ENCODE measurements at places on chromosomes 12 and 14.

GRCh38 chr14:77024171-77024691 lies 4.3 kb downstream of the IRF2BPL start:
- no peak for DNase-seq

DNA sequence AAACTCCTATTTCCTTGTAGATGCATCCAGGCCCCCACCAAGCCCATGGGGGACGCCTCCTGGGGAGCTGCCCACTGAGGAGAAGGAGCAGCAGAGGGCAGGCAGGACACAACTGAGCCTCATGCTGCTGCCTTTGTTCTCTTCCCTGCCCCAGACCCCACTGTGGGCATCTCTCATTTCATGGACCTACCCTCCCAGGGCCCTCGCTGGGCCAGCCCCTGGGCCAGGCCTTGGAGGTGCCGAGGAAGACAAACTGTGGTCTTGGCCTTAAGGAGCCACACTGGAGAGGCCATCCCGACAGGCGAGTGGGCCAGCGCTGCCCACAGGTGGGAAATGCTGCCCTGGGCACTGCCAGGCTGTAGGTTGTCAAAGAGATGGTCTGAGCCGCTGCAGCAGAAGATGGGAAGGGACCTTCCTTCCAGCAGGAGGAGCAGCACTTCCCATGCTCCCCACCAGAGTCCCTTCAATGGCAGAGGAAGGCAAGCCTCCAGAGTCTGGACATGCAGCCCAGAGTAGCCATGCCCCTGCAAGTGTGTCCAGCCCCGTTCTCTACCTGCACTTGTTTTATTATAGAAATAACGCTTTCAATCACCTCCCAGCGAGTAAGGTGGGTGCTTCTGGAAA lies 147.4 kb downstream of the BCL11B start:
- DNase-seq = no peak

DNA sequence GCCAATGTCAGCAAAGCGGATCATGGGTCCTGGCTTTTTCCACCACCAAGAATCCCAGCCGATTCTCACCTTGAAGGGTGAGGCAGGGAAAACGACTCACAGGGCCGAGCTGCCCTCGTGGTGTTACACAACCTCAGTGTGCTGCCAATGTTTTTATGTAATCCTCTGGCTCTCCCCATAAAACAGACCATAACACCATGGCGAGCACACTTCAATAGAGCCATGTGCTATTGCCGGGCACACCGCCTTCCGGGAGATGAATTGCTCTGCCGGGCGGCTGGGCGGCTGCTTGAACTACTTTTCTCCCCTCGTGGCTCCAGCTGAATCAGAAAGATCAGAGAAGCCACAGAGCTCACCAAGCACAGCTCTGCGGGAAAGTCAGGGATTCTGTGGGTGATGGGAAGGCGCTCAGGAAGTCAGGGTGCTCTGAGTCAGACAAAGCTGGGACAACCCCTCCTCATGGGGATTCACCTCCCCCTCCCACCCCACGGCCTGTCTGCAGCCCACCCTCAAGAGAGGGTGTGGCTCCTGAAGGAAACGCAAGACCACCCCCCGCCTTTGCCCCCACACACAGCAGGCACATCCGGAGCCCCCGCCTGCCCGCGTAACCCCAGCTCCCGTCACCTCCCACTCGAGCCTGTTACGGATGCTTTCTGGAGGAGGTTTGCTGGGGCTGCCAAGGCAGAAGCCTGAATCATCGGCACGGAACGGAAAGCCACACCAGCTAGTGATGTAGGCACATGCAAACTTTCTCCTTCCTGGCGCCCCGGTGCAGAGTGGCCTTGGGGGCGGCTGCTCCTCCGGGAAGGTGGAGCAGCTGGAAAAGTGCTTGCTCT lies 1.8 kb downstream of the GALNT9 start:
- DNase-seq = no peak

- no peak for DNase-seq
Measured at GRCh38 chr14:93950948-93951634, 23.9 kb downstream of the FAM181A start.

- DNase-seq = no peak
Measured at GRCh38 chr14:52011523-52011922, 22.2 kb downstream of the RTRAF start.

DNA sequence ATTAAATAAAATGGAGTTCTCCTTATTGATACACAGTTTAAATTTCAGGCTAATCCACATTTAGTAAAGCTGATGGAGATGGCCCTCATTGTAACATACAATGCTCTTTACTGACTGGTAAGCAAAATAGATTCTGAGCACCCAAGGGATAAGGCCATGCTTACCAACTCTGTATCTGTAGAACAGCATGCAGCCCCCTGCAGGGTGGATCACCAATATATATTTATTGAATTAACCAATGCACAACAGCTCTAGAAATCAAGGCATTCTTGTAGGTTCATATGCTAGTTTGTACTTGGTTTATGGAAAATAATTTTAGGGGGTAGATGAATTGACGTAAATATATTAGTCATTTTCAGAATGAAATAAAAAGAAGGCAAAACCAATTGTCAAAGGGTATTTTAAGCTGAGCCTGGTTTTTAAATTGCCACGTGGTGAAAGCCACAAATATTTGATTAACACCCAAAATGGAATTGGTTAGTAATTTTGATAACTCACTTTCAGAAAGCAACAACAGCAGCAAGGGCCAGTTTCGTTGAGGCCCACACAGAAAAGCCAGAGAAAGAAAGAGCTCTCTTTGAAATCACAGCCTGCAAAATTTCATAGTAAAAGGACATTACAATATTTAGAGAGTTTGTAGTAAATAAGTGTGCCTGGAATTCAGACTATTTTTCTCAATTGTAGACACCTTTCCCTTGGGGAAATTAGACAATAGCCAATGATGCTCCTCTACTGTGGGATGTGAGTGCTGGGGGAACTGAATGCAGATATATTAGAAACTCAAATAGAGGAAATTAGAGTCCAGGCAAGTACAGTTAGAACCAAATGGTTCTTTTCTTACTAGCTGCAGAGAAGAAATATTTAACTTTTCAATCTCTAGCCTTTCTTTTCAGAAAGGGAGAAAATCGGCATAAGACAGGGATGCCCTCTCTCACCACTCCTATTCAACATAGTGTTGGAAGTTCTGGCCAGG lies 216.2 kb upstream of the ABCD2 start:
- no peak for DNase-seq

- no peak for DNase-seq
Measured at GRCh38 chr12:106629797-106630659, 47.2 kb downstream of the RFX4 start.

GRCh38 chr12:58064666-58065065 lies 123.3 kb downstream of the ATP23 start:
- no peak for DNase-seq

DNA sequence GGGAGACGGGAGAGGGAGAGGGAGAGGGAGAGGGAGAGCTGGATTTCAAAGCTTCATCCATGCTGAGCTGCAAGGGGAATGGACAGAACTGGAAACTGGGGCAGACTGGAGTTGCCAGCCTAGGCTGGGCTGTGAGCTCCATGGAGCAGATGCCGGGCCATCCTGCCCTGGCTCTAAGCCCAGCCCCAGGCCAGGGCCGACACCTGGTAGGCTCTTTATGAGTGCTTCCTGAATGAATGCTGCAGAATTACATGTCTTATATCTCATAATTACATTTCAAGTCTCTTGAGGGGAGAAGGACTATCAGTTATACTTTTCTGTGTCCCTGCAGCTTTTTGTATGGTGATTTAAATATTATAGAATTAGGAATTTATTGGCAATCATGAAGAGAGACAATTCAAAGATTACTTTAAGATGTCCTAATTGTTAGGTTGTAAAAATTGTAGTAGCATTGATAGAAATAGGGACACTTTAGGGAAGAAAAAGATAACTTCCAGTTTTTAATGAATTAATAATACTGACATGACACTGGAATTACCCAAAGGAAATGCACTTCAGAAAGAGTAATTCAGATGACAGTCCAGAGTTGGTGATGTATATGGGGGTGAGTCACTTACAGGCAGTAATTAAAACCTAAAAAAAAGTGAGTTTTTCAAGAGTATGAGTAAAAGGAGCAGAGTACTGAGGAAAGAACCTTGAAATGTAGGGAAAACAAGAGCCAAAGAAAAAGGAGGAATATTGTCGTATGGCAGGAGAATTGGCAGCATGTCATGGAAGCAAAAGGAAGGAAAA lies 29.0 kb downstream of the SCYL2 start:
- DNase-seq = no peak

DNA sequence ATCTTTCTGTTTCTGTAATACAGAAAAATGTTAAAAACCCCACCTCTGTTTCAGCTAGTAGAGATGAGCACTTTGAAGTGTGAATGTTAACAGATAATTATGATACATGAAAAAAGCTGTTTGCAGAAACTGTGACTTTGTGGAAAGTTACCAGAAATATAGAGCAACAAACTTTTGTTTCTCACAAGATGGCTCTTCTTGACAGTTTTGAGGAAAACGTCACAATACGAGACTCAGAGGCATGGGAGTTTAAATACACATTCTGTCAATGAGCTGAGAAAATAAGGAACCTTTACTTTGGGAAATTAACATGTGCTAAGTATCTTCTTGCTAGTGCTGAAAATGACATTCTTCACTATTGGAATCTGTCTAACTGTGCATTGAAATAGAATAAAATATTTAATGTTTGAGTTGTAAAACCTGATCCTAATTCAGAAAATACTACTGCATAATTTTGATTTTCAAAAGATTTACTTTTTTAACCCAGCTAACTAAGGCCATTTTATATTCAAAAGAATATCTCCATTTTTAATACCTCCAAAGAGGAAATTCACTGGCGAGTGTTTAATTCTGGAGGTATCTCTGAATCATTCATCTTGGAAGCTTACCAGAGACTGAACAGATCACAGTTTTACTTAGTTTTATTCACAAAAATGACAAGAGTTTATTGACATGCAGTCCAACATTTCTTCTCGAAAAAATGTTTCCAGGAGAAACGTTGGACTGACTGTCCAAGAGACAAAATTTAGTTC lies 308.9 kb upstream of the LRFN5 start:
- DNase-seq = no peak

- no peak for DNase-seq
Measured at GRCh38 chr14:103563226-103563620, 463 bp downstream of the COA8 start.

DNA sequence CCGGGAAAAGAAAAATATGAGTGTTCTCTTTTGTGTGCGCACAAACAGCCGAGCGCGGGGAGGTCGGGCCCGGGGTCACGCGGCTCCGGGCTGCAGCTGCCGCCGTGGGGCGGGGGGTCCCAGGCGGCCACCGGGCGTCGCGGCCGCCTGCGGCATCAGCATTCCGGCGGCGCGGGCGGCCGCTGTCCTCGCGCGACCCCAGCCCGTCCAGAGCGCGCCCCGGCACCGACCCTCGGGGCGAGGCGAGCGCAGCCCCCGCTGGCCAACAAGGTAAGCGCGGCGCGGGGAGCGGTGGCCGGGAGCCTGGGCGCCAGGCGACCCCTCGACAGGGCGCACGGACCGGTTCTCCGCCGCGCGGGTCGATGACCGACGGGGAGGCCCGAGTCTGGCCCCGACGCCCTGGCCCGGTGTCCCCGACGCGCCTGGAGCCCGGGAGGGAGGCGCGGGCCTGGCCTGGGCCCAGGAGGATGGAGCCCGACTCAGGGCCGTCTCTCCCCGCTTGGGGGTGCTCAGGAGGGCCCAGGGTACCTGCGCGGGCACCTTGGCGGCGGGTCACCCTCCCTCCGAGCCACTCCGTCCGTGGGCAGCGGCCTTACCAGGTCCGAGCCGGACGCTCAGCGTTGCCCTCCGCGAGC lies 103.9 kb upstream of the DIO3 start:
- no peak for DNase-seq

DNA sequence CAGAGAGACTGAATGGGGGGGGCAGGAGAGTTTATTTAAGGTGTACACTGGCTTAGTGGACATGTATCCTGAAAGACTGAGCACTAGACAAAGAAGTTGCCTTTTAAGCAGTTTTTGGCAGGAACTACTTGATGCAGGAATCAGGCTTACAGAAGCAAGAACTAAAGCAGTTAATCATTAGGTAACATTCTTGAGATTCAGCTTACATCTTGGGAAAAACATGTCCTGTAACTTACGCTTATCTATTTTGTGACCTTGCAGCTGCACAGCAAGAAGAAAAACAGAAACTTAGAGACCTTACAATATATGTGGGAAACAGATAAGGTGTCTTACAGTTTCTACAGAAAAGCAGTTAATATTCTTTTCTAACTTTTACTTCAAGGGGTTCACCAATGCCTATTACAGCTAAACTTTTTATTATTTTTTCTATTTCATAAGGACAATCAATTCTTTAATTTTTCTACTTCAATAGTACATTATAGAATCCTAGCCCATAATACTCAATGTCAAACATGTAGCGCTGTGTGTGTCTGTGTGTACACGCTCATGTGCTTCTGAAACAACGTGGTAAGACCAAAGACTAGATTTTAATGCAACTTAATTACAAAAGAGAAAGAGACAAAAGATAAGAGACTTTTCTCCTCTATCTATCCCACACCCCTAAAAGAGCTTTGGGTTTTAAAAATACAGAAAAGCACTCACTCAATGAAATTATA lies 276.9 kb downstream of the PRKD1 start:
- DNase-seq = no peak

GRCh38 chr14:94051115-94051514 lies 25.0 kb downstream of the OTUB2 start:
- no peak for DNase-seq

DNA sequence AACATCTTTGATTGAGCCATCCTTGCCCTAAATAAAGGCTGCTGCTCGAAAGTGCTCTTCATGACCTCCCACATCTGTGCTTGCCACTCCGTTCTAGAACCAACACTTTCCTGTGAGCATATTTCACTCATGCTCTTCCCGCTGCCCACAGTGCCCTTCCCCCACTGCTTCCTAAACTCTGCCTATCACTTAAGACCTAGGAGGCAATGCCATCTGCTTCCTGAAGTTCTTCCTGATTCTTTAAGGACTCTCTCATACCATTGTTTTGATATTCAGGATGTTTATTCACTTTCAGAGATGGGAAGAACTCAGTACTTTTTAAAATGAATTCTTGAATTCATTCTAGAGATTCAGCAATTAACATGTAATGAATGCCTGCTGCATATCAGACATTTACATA lies 49.9 kb downstream of the ZFYVE21 start:
- DNase-seq = no peak

- DNase-seq = no peak
Measured at GRCh38 chr12:114404083-114404925, 1.6 kb downstream of the TBX5 start.

All from NAMALWA (cell line).